Hematopoietic multipotent progenitor cell treated with erythropoietin and hydrocortisone succinate and interleukin-3 and kit ligand, for 8 days (in vitro differentiated cells): ENCODE measurements at places on chromosomes 2 and 18.

GRCh38 chr2:67272195-67272594 lies 124.9 kb upstream of the ETAA1 start:
- no peak for DNase-seq

DNA sequence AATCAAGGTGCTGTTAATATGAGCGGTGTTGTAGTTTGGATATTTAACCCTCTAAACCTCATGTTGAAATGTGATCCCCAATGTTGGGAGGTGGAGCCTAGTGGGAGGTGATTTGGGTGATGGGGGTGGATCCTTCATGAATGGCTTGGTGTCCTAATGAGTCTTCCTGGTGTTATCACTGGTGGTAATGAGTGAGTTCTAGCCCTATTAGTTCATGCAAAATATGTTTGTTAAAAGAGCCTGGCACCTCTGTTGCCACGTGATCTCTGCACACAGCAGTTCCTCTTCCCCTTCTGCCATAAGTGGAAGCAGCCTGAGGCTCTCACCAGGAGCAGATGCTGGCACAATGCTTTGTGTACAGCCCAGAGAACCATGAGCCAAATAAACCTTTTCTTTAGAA lies 158.4 kb downstream of the FMNL2 start:
- no peak for DNase-seq

DNA sequence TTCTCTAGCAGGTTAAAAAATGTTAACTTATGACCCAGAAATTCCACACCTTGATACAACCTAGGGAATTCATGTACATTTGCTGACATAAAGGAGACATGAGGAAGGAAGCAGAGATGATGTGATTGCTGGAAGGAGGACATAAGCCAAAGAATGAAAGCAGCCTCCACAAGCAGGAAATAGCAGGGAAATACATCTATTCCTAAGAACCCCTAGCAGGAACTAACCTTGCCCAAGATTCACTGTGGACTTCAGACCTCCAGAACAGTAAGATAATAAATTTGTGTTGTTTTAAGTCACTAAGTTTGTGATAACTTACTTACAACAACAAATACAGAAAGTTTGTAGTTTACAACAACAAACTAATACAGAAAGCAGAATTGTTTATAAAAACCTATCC lies 4.6 kb upstream of the DSG4 start:
- DNase-seq = no peak

DNA sequence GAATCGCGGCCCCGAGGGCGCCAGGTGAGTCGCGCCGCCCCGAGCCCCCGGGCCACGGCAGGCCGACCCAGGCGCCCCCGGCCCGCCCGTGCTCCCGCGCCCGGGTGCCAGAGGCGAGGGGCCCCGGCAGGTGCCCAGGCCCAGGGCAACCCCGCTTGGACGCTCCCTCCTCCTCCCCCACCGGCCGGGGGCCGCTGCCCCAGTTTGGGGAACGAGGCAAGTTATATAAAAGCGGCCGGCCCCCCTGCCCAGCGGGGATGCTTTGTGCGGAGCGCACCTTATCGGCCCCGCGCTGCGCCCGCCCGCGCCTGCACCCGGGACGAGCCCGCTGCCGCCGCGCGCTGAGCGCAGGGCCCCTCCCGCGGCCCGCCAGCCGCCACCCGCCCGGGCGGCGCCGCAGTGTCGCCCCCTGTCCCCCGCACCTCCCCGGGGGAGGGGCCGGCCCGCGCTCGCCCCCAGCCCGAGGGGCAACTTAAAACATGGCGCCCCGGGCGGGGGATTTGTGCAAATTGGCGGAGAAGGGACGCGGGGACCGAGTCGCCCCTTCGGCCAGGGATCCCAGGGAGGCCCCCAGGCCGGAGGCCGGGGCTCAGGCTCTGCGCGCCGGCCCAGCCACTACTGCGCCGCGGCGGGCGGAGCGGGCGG lies 639 bp downstream of the EPB41L3 start:
- DNase-seq = no peak

DNA sequence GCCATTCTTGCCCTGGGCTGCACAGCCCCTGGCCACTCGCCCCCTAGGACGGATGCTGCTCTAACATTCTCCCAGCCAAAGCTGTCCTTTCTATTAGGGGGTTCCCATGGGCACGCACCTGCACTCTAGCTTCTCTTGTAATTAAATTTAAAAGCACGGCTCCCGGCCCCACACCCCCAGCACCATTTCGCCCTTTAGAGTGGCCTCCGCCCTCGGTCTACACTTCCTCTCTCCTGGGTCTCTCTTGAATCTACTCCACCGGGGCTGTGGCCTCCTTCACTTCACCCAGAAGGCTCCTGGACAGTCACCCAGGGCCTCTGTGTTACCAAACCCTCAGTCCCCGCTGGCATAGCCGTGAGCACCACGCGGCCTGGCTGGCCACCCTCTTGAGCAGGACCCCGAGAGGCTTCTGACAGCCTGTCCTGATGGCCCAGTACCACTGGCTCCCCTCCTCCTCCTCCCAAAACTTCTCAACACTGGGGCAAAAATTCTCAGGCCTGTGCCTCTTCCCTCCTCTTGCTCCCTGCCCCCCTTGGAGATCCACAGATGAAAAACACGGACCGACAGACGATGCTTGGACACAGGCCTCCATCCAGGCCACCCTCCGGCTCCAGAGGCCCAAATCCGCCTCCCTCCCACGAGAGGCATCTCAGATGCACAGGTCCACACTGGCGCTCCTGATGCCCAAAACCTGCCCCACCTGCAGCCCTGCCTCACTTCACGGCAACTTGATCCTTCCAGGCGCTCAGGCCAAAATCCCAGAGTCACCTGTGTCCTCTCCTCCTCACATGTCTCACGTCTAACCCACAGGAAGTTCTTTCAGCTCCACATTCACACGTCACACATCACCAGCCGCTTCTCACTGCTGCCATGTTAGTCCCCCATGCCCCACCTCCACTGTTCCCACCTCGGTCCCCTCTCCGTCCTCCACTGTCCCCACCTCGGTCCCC lies 6.9 kb upstream of the RAB17 start:
- no peak for DNase-seq

- no peak for DNase-seq
These were observed 42.8 kb upstream of the FSIP2 start for GRCh38 chr2:185695711-185696235.

GRCh38 chr18:50131591-50131990 lies 63.4 kb downstream of the MYO5B start:
- no peak for DNase-seq

DNA sequence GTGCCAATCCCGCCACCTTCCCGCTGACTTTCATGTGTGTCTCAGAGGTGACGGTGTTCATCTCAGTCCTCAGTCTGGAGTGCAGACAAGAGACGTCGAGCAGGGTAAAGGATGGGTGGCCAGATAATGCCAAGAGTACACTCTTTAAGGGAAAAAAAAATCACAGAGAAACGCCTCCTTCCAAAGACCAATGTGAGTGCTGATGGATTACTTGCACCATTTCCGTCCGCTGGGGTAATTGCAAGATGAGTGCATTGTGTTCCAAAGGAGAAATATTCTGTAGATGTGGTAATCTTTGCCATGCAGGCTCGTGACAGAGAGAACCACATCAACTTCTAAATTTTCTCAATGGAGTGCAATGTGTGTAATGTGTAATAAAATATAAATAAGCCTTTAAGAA lies 81.0 kb downstream of the KLHL29 start:
- no peak for DNase-seq

DNA sequence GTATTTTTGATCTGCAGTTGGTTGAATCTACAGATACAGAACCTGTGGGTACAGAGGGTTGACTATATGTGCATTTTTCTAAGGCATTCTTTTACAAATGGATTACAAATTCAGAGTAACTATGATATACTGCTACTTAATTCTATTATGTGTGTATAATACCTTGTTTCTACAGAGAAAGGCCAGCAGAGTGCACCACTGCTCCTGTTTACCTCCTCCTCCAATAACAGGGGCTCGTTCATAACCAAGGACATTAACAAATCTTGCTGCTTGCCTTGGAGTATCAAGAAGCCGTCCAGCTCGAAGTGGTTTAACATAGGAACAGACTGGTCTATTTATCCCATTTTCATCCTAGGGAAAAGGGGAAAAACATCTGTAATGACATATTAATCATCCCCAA lies 16.4 kb downstream of the CEP76 start:
- DNase-seq = peak; percentile 37

DNA sequence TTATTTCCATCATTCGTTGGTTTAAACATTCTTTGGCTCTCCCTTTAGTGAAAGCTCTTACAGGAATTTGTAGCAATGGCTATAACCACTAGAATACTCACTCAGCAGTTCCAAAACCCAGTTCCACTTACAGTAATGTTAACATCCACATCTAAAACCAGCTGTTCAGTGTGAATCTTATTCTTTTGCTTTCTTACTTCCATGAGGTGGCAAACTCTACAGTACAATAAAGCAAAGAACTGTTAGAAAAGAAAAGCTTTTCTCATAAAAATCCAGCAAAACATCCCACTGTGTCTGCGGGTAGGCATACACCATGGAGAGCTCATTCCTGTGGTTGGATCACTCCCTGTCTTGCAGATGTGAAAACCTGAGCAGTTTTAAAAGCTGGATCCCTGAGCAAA lies 147.1 kb downstream of the ARHGAP28 start:
- DNase-seq = no peak

- DNase-seq = no peak
These were observed 13.1 kb upstream of the GPR17 start for GRCh38 chr2:127632592-127633489.

GRCh38 chr2:160652236-160652635 lies 158.6 kb upstream of the RBMS1 start:
- DNase-seq = peak; percentile 15

GRCh38 chr2:234671716-234672115 lies 174.8 kb upstream of the ARL4C start:
- no peak for DNase-seq

DNA sequence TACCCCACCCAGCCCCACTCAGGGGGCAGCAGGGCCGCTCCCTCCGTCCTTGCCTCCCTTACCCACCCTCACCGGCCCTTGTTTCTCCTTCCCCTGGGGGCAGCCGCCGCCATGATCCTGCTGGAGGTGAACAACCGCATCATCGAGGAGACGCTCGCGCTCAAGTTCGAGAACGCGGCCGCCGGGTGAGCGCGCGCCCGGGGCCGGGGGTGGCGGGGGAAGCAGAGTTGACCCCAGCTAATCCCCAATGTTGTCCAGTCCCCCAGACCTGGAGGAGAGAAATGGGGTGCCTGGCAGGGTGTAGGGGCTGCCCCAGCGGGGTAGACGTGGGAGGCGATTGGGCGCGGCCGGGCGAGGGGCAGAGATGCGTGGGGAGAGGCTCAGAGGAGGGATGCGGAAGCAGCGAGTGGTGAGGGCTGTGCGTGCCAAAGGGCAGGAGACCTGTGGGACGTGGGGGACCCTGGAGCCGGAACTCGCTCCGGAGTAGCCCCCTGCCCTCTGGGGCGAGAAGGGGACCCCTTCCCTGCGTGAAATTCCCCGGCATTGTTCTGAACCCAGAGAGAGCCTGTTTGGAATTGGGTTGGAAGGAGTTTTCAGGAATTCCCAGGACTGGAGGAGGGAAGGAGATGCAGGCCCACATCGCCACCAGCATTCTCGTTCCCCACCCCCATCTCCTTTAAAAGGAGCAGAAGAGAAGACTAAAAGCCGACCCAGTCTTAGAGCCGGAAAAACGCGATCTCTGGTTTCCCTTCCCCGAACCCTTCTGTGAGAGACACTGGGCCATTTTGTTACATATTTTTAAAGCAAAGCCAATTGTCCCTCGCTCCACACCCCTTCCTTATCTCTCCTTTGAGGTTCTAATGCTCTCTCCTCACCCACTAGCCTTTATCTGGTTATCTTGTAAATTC lies 625 bp downstream of the ARPC2 start:
- peak; percentile 46 for DNase-seq

DNA sequence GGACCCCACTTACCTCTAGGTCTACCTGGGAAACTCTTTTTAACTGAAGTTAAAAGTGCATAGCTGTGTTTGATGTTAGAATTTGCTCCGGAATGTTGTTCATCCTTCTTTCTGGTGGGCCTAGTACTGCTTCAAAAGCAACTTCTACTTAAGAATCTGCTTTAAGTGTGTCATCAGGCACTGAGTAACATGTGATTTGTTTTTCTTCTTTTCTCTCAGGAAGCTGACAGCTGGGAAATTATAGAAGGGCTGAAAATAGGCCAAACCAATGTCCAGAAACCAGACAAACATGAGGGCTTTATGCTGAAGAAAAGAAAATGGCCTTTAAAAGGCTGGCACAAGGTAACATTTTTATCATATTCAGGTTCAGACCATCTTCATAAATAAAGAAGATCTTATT lies 122.9 kb downstream of the PRKRA start:
- DNase-seq = no peak

DNA sequence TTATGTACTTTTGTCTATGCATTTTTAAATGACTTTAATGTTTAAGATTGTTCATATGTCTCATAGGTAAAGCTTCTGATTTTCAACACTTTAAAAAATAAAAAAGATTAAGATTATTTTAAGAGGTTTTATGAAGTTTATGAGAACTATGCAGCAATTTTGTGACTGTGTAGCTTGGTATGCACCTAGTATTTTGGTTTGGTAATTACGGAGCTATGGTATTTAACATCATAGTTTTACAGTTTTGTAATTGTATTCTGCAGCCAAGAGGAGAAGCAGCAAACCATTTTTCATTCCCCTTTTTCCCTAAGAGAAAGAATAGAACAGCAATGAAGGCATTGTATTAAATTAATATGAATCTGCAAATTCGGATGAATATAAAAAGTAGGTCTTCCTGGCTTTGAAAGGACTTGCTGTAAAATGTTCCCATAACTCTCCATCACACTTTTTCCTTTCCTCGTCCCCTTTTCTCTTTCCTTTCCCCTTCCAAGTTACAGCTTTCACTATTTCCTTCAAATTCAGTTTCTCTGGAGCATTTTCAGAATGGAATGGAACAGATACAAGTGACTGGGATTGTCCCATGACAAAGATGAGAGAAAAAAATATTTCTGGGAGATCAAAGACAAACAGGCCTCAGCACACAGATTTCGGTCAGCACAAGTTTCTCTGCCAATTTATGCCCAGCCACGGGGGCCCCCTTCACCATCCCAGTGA lies 26.1 kb upstream of the PIEZO2 start:
- DNase-seq = no peak

GRCh38 chr2:23100406-23100805 lies 284.6 kb upstream of the KLHL29 start:
- no peak for DNase-seq

GRCh38 chr2:54486766-54487165 lies 30.6 kb downstream of the SPTBN1 start:
- DNase-seq = no peak

DNA sequence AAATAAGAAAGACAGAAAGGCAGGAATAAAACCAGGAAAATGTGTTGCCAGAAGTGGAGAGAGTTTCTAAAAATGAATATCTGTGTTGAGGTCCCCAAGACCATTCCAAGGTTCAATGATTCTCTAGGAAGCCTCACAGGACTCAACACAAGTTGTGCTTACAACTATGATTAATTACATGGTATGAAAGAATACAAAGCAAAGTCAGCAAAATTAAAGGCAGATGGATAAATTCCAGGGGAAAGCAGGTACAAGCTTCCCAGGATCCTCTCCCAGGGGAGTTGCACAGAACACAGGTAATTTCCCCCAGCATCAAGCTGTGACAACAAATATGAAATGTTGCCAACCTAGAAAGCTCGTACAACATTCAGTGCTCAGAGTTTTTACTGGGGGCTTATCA lies 154.4 kb upstream of the HNMT start:
- no peak for DNase-seq

GRCh38 chr2:154960802-154961583 lies 262.5 kb downstream of the KCNJ3 start:
- no peak for DNase-seq
